ENCODE measurements at places on chromosomes 1 and 21.

DNA sequence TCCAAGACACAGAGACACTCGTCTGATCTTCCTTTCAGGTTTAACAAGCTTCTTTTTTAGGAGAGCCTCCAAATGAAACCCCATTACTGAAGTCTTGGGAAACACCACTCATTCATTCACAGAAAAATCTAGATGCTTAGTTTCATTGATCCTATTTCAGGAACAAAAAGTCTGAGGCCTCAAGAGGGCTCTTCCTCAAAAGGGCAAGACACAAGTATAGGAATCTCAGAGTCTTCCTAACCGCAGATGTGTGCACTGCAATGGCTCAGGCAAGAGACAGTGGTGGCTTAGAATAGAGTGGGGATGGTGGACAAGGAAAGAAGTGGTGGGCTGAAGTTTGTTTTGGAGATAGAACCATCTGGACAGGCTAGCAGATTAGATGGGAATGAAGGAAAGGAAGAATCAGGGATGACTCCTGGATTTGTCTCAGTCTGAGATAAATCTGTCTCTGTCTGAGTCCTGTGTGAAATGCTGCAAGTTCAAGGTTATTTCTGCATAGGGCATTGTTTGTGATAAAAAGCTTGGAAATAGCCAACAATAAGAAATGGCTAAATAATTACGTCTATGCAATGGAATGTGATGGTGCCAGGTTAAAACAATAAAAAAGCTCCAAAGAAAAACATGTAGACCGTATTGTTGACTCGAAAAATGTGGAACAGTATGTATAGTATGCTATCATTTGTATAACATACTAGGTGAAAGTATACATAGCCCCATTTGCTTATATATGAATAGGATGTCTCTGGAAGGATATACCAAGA lies 8.9 kb upstream of the CTSE start:
- DNase-seq: no peak

DNA sequence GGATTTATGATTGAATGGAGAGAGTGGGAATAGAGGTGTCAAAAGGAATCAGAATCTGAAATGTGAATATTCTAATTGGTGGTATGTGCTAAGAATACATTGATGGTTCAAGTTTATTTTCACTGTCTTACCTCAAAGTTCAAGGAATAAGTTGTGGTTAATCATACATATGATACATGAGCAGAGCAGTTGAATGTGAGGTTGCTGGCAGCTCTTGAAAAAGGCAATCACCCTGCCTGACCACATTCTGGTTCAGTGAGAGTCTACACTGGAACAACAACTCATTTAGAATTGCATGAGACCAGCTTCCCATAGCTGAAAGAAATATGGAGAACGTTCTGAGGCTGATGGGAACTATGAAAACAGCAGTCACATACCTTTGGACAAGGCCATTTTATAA lies 68.3 kb upstream of the ARHGAP29 start:
- no peak for DNase-seq

GRCh38 chr1:218931324-218931723 lies 242.4 kb upstream of the LYPLAL1 start:
- no peak for DNase-seq

DNA sequence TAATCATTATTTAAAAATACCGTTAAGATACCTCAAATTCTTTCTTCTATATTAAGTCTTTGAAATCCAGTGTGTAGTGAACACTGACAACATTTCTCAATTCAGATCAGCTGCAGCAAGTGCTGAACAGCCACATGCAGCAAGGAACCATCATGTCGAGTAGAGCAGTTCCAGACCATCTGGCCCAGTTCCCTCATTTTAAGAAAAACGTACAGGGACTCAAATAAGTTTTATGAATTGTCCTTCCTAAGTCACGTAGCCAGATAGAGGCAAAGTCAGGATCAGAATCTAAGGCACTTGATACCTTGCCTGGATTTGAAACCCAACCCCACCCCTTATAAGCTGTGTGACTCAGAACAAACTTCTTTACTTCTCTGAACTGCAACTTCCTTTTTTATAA lies 132.4 kb downstream of the PROX1 start:
- DNase-seq: no peak

DNA sequence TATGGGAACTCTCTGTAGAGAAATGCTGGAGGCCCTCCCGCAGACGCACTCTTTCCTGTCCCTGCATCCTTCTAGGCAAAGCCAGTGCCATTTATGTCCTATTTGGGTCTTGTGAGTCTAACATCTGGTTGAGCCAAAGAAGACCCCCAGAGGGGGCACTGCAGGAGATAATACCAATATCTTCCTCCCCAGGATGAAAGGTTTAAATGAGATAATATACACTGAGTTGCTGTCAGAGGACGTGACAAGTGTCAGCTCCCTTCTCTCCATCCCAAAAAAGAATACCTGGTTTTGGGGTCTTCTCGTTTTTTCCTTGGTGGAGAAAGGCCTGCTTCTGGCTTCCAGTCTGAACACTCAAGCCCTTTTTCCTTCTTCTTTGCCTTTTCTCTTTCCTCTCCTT lies 7.6 kb downstream of the TCEA3 start:
- DNase-seq: no peak

GRCh38 chr1:67338642-67339041 lies 31.0 kb downstream of the IL12RB2 start:
- no peak for DNase-seq

DNA sequence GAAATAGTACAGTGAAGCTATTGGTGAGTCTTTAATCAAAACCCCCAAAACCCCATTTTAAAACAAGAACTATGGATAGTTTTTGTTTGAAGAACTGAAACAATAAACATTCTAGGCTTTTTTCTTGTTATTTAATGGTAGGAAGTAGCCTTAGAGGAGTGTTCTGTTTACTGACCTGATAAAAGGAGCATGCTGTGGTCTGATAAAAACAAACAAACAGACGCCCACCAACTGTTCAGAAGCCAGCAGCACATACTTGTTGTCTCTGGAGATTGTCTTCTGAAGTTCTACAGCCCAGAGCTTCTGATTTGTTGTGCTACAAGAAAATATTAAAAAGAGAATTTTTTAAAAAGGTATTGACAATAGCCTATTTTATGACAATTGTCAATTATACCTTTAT lies 54.1 kb upstream of the CFAP298 start:
- no peak for DNase-seq

- DNase-seq: no peak
Measured at GRCh38 chr1:207644166-207644851, 624 bp upstream of the CR1L start.

DNA sequence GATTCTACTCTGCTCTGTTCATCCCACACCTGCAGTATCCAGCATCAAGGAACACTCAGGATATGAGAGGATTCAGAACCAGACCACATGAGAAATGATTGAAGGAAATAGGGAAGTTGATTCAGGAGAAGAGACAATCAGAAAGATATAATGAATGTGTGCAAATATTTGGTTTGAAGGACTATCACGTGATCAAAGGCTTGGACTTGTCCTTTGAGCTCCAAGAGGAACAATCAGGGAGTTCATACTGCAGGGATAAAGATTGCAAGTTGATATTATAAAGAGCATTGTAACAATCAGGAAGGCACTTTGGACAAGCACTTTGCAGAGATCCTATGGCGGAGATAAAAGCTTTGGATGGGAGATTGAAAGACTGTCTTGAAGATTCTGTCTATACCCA lies 13.9 kb upstream of the PIGM start:
- DNase-seq: no peak

GRCh38 chr1:7664147-7664892 lies 106.8 kb upstream of the VAMP3 start:
- DNase-seq: no peak

GRCh38 chr1:109654519-109654918 lies 1.4 kb upstream of the GSTM4 start:
- no peak for DNase-seq

GRCh38 chr1:219123036-219123435 lies 50.6 kb upstream of the LYPLAL1 start:
- no peak for DNase-seq

DNA sequence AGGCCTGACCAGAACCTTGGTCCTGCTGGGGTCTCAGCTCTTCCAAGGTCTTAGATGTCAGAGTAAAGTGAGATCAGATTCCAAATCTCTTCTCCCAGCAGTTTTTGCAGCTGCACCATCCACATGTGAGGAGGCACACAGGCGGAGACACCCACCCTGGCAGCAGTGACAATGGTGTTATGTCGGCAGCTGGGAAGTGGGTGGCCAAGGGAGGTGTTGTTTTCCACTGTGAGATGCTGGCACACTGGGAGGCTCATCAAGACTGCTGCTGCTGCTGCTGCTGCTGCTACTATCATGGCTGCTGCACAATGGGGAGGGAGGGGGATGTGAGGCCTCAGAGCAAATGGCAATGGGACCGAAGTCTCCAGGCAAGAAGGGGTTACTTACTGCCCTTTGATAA lies 23.6 kb downstream of the CAMK2N1 start:
- DNase-seq: no peak

DNA sequence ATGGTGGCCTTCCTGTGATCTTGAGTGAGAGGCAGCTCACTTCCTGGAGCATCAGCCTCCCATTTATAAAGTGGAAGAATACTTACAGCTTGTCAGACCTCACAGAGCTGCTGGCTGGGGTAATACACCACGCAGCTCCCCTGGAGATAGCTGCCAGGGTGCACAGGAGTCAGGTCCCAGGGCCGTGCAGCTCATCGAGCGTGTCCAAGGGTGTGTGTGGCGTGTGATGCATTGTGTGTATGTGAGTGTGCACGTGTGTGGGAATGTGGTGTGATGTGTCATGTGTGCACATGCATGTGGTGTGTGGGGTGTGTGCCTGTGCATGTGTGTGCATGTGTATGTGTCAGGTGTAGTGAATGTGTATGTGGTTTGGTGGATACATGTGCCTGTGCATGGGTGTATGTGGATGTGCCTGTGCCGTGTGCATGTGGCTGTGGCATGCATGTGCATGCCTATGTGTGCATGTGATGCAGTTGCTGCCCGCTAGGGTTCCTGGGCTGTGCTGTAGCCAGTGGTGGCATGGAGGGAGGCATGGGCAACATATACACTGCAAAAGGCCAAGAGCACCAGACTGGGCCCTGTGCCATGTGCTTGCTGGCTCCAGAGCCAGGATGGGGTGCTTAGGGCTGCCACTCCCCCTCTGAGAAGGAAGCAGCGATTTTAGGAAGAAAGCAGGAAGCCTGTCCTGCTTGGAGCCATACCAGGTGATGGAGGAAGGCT lies 24.6 kb downstream of the WNT3A start:
- peak; percentile 2 for DNase-seq

DNA sequence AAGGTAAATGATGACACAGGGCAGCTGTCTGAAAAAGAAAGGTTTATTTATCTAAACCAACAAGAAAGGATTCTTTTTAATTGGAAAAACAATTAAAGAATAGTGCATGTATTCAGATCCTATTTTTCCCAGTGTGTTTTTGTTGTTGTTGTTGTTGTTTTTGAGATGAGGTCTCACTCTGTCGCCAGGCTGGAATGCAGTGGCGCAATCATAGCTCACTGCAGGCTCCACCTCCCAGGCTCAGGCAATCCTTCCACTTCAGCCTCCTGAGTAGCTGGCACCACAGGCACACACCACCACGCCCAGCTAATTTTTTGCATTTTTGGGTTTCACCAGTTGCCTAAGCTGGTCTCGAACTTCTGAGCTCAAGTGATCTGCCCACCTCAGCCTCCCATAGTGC lies 22.1 kb downstream of the NEK2 start:
- DNase-seq: no peak

DNA sequence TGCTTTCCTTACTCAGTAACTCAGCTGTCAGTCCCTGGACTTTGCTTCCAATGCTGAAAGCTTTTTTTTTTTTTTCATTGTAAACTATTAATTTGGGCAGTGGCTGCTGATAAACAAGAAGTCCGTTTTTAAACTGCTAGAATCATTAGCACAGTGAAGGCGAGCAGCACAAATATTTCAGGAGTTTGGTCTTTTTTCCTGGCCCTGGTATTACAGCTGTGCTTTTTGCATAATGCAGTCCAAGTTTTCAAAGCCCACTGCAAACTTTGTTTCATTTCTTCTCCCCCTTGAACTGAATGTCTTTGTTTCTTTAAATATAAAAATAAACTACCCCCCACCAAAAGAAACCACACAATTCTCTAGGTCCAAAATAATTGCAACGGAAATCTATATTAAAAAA lies 6.6 kb downstream of the GLIS1 start:
- DNase-seq: no peak

DNA sequence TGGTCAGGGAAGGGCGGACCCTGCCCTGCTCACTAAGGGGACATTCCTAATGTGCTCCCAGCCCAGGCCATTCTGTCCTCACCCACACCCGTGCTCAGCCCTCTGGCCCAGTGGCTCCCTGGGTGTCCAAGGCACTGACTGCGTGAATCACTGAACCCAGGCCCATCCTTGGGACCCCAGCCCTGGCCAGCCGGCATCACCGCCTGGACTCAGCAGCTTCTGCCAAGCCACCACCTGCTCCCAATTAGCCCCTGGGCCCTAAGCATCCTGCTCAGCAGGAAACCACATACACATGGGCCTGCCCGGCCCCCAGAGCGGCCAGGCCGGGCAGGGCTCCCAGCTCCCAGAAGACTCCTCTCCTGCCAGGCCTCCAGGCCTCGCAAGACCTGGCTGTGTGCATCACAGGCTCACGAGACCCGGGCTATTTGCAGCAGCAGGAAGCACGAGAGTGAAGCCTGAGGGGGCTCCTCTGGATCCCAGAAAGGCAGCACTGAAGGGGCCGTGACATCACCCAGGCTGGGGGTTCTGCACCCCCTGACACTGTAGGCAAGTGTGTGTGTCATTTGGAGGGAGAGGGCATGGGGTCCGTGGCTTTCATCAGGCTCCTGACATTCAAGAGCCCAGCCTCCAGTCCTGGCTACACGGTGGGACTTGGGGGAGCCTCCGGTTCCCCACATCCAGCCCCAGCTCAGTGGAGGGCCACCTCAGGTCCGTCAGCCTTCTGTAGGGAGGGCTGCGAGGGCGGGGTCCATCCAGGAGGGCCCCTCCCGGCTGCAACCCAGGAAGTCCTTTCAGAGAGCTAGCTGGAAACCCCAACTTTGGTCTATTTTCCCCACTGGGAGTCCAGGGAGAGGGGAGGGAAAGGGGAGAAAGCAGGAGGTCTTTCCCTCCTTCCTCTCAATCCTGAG lies 1.6 kb downstream of the MFAP2 start:
- DNase-seq: peak; percentile 45

DNA sequence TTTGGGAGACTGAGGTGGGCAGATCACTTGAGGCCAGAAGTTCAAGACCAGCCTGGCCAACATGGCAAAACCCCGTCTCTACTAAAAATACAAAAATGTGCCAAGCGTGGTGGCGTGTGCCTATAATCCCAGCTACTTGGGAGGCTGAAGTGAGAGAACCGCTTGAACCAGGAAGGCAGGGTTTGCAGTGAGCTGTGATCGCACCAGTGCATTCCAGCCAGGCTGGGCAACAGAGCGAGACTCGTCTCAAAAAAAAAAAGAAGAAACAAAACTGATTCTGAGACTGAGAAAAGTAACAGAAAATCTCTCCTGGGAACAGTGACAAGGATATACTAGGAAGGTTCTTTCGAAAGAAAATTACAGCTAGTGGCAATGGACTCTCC lies 20.9 kb downstream of the USP48 start:
- DNase-seq: no peak

- no peak for DNase-seq
Measured at GRCh38 chr1:59601041-59601441, 213.7 kb upstream of the HOOK1 start.

GRCh38 chr21:38264571-38264970 lies 7.8 kb downstream of the KCNJ15 start:
- no peak for DNase-seq
